ENCODE measurements at places on chromosomes 2 and 18.

DNA sequence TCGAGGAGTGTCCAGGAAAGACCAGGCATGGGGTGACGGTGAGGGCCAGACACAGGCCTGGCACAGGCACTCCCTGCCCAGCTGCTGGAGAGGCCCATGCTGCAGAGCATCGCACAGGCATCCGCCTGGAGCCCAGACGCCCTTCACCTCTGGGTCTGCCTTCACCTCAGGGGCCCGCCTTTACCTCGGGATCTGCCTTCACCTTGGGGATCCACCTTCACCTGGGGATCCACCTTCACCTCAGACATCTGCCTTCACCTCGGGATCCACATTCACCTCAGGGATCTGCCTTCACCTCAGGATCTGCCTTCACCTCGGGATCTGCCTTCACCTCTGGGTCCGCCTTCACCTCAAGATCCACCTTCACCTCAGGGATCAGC lies 7.7 kb downstream of the KIF1A start:
- no peak for DNase-seq

- no peak for DNase-seq
Measured at GRCh38 chr2:37563375-37564015, 107.9 kb downstream of the CDC42EP3 start.

DNA sequence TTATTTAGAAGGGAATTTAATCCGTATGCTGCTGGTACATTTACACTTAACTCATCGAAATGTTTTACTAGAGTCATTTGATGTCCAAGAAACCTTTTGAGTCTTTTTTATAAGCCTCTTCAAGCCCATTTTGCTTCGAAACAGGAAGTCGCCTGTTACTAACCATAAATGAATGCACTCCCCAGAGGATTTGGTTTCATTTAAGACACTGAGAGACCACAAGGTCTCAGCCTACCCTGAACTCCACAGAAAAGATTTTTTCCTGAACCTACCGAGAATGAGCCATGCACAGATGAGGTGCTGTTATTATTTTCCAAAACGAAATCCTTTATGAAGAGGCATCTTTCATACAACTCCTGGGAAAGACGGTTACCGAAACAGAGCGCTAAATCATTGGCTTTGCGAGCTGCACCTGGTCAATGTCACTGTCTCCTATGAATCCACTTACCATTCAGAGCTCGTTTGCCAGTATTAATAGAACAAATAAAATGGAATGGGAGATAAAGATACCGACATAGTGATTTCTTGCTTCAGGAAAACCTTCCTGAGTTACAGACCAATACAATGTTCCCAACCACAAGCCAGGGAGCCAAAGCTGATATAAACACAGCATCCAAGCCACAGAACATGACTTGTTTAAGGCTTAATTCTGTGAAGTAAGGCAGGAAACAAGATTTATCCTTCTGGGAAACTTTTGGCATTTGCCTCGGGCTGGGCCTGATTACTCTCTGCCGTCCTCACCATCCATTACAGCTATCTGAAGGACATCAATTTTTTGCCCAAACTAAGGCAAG lies 382.1 kb downstream of the OSR1 start:
- DNase-seq = peak; percentile 95

GRCh38 chr2:41847744-41848441 lies 199.9 kb upstream of the PKDCC start:
- peak; percentile 46 for DNase-seq

DNA sequence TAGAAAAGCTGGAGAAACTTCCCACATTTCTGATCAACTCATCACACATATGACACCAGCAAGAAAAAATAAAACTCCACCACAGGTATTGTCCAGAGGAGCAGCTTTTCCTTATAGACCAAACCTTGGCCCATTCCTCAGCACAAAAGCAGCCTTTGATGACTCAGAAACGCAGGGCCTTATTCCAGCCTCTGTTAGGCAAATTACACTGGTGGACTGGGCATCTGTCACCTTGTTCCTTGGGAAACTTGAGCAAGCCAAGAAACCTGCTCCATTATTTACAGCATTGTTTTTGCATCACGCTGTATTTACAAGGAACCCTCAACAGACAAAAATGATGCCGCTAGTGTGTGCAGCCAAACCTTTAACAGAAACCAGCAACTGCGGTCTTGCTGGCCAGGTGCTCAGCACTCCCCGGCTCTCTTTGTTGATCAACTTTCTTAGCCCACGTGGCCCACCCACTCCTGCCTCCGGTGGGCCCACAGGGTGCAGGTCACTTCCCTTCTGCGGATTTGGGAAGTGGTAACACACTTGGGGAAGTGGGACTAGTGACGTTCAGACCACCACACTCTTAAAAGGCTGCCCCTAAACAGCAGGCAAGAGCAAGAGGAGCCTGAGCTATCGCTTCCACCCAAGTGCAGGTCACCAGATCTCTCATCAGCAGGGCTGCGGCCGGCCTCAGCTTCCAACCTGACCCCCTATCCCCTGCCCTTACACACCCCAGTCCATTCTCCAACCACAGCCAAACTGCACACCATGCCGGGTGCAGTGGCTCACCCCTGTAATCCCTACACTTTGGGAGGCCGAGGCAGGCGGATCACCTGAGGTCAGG lies 1.5 kb downstream of the AP1S3 start:
- no peak for DNase-seq
